Stimulated activated CD4-positive, alpha-beta T cell treated with anti-CD3 and anti-CD28 coated beads, Interleukin-4, amount 100 ng/mL, for 1 hour (primary cell): ENCODE measurements at places on chromosomes 12 and 14.

DNA sequence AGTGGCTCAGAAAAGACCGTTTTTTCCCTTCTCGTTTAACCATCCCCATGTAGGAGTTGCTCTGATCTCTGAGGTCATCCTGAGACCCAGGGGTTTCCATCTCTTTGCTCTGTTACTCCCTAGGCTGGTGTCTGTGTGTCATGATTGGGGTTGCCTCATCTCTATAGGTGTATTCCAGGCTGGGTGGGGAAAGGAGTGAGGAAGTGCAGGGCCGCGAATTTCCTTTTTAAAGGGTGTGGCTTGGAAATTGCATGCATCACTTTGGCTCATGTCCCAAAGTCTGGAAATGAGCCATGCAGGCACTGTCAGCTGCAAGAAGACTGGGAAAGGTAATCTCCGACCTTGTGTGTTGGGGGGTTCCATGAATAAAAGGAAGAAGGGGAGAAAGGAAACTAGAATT is 201.9 kb downstream of the AACS start:
- no peak for DNase-seq

DNA sequence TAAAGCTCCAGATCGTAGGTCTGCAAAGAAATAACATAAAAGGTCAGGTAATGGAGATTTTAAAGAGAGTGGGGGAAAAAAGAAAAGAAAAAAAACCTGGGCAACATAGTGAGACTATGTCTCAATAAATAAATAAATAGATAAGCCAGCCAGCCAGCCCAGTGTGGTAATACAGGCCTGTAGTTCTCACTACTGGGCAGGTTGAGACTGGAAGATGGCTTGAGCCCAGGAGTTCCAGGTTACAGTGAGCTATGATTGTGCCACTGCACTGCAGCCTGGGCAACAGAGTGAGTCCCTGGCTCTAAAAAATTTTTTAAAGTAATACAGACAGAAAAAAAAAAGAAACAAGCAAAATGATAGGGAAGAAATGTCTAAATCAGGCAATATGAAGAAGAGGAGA is 43.2 kb upstream of the BBS10 start:
- DNase-seq: no peak

DNA sequence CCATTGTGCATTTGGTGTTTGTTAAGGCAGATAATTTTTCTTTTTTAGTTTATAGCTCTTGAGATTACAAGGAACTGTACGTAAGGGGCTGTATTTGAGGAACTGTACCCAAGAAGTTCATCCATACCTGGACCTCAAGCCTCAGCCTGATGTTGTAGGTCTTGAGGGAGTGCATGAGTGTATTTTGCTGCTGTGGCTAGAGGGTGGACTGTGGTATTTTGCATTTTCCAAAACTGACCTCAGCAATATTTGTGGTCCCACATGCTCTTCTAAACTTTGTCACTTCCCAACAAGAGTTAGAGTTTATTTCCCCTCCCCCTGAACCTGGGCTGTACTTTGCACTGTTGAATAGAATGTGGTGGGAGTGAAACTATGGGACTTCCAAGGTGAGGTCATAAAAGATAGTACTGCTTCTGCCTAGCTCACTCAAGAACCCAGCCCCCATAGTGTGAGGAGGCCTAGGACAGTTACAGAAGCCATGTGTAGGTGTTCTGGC is 42.2 kb upstream of the FBXO33 start:
- no peak for DNase-seq

DNA sequence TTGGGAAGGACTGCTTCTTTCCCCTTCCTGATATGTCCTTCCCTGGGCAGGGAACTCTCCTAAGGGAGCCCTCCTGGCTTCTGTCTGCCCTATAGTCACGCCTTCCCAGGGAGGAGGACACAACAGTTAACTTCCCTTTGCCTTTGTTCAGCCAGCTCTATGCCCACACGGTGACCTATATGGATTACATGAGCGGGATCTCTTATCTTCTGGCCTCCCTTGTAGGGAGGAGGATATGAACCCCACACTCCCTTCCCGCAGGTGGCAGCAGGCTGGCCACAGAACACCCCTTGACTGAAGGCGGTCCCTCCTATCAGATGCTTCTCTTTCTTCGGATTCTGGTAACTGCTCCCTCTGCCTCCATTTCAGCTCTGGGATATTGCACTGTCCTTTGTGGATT is 135.6 kb upstream of the MAX start:
- no peak for DNase-seq

DNA sequence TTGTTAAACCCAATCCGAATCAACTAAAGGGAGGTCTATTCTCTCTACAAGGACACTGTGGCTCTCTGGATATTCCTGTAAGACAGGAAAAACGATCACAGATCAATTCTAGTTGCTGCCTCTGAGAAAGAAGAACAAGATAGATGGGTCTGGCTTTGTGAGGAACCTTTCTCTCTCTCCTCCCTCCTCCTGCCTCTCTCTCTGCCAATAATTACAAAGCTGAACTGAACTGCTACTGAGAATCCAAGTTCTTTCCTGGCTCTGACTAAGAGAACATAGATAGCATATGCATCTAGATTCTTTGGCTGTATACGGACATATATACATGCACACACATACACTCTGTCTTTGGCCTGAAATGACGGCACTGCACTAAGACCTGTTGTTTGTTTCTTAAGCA is 27.6 kb downstream of the ETV6 start:
- DNase-seq: no peak

GRCh38 chr14:73759183-73759713 is 45.1 kb upstream of the PNMA1 start:
- peak; percentile 61 for DNase-seq

GRCh38 chr12:6541371-6542165 is 7.3 kb downstream of the GAPDH start:
- DNase-seq: no peak

DNA sequence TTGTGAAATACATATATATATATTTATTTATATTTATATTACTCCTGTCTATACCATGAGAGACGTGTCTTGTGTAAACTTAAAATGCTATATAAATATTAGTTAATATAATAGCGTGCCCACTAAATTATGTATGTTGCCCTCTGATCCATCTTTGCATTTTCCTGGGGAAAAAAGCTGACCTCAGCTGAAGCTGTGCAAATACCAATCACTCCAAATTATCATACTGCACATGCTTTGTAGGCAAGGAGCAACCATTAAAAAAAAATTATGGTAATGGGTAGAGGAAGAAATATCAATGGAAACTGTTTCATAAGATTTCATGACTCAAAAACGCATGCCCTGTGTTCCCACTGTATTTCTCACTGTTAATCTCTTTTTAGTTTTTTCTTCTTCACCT is 179.8 kb downstream of the ANO4 start:
- no peak for DNase-seq

GRCh38 chr12:3275171-3276041 is 198.2 kb downstream of the TSPAN9 start:
- DNase-seq: peak; percentile 71

- no peak for DNase-seq
Measured at GRCh38 chr12:80352474-80352873, 91.6 kb upstream of the PTPRQ start.

- peak; percentile 10 for DNase-seq
Measured at GRCh38 chr12:121712190-121712460, 427 bp upstream of the TMEM120B start.

DNA sequence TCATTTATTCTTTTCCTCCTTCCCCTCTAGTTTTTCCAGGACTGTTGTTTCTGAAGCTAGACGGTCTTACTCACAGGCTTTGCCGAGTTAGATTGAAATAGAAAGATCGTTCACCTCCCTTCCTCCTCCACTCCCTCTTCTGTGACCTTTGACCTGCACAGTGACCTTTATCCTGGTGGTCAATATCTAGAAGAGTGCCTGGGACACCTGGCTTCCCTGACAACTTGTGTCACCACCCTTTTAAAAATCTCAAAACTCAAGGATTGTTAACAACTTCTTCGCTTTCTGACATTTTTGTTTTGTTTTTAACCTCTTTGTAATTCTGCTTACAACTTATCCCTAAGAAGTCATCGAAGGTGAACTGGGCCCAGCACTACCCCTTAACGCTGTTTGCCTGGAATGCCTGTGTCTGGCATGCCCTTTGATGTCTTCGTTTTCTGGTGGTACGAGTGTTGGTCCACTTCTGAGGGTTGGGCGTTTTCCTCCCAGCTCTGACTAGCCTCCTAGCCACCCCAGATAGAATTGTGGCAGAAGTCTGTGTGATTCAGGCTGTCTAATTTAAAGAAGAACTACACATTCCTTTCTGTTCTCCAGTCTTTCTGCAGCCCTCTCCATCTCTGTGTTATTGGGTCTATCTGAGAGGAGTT is 2.8 kb upstream of the KRT75 start:
- DNase-seq: no peak

- DNase-seq: no peak
Measured at GRCh38 chr12:6535960-6536847, 1.9 kb downstream of the GAPDH start.

GRCh38 chr12:52628111-52628507 is 9.8 kb upstream of the KRT73 start:
- DNase-seq: no peak
